ENCODE measurements at places on chromosomes 6 and 20. TPM values are rescaled to one million over a fixed set of nuclear protein-coding genes. Genes with fewer than 3 reads are reported as not detected.

GRCh38 chr20:62331347-62331746, 28.6 kb downstream of the ADRM1 start:
- H3K27me3 ChIP-seq, result peaks cover 2% of the 10 kb centered on the region
- no peak overlapping the region for H3K4me3 ChIP-seq
- H3K4me1 ChIP-seq, result no peaks in the 10 kb centered on the region
- DNase-seq, result no peak
- H3K36me3 ChIP-seq, result no peaks in the 10 kb centered on the region

GRCh38 chr6:22926790-22927354, 357.5 kb downstream of the HDGFL1 start:
- peaks cover 42% of the 10 kb centered on the region for H3K4me1 ChIP-seq
- H3K36me3 ChIP-seq, result no peaks in the 10 kb centered on the region
- H3K27me3 ChIP-seq, result peaks cover 2% of the 10 kb centered on the region
- DNase-seq, result peak; percentile 20

DNA sequence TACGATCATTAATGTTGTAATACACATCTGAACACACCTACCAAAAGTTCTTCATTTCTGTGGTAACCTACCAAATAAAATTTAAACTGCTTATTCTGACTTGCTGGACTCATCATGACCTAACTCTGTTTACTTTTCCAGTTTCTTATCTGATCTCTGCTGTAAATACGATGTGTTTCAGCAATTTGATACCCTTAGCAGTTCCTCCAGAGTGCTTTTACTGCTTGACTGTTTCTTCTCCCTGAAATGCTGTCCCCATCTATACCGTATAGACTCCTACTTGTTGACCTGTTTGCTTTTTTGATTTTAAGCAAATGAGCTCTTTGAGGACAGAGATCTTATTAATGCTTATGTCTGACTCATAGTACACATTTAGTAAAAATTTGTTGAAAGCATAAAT, 119.5 kb downstream of the SCAF8 start:
- H3K36me3 ChIP-seq, result no peaks in the 10 kb centered on the region
- H3K4me1 ChIP-seq, result peaks cover 4% of the 10 kb centered on the region
- H3K27me3 ChIP-seq, result peaks cover 3% of the 10 kb centered on the region
- DNase-seq, result no peak
- H3K27ac ChIP-seq, result no peak overlapping the region

DNA sequence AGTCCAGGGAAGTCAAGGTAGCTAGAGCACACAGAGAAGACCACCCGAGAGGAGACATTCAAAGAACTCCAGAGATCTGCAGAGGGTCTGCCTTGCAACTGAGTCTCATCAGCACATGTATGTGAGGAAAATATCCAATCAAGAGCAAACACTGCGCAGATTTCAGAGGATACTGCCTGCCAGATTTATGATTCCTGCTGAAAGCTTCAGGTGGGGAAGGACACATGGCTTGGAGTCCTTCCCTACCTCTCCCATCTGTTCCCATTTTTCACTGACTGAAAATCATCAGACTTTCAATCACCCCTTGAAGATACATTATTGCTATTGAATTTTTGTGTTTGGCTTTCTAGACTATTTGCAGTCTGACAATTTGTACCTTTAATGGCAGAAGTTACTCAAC, 7.6 kb upstream of the KIAA1586 start:
- no peaks in the 10 kb centered on the region for H3K4me1 ChIP-seq
- no peak overlapping the region for H3K4me3 ChIP-seq
- no peaks in the 10 kb centered on the region for H3K36me3 ChIP-seq
- H3K27me3 ChIP-seq, result peaks cover 1% of the 10 kb centered on the region
- no peak overlapping the region for H3K27ac ChIP-seq

GRCh38 chr20:41079066-41079465, 50.4 kb downstream of the TOP1 start:
- H3K4me1 ChIP-seq, result peaks cover 8% of the 10 kb centered on the region
- no peaks in the 10 kb centered on the region for H3K36me3 ChIP-seq
- no peak for DNase-seq

- H3K27ac ChIP-seq, result no peak overlapping the region
- peaks cover 1% of the 10 kb centered on the region for H3K27me3 ChIP-seq
- H3K4me3 ChIP-seq, result peak overlapping the region; percentile 39
- DNase-seq, result no peak
- H3K4me1 ChIP-seq, result peaks cover 7% of the 10 kb centered on the region
Measured at GRCh38 chr6:19839788-19840187, 2.6 kb downstream of the ID4 start.

GRCh38 chr20:57211406-57211805, 55.0 kb downstream of the BMP7 start:
- no peak overlapping the region for H3K4me3 ChIP-seq
- H3K27ac ChIP-seq, result no peak overlapping the region
- peaks cover 4% of the 10 kb centered on the region for H3K4me1 ChIP-seq
- no peak for DNase-seq
- no peaks in the 10 kb centered on the region for H3K36me3 ChIP-seq
- H3K27me3 ChIP-seq, result peaks cover 14% of the 10 kb centered on the region

DNA sequence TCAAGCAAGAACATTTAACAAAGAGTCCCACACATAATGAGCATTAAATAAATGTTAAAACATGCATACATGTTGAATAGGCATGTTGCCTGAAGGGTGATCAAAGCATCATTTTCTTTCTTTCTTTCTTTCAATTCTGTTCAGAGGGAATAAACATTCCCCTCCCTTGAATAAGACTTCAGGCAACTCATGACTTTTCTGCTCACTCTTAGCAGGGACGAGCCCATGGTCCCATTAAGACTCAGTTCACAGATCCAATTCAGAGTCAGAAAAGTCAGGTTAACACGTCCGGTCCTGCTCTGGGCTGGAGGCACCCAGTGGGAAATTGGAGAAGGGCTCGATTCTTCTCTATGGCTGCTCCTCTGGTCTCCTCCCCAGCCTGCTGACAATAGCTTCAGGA, 181.7 kb downstream of the ZNF217 start:
- no peak for DNase-seq
- H3K4me1 ChIP-seq, result peaks cover 5% of the 10 kb centered on the region

DNA sequence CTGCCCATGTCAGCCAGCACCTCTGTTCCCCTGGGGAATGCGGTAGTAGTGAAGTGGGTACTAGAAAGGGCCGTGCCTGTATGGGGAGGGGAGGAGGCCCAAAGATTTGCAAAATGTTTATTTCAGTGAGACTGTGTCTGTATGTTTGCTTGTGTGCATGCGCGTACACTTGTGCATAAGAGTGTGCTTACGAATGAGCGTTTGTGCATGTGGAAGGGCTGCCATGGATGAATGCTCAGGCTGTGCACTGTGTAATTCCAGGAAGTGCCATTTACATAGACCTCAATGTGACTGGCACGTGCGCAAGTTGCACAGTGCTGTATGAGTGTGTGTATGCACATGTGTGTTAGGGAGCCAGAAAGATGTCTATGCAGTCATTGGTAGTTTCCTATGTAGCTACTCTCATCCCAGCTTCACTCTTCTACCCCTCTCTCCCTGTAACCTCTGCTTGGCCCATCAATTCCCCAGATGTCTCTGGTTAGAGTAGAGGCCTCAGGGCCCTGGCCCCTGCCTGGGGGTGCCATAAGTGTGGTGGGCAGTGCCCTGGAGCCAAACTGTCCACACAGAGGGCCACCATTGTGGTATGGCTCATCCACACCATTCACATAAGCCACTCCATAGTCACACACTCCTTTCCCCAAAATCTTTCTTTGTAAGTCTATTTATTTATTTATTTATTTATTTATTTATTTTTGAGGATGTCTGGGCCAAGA, 26.8 kb upstream of the SLC22A7 start:
- DNase-seq, result no peak
- no peak overlapping the region for H3K27ac ChIP-seq
- no peaks in the 10 kb centered on the region for H3K36me3 ChIP-seq
- peaks cover 28% of the 10 kb centered on the region for H3K4me1 ChIP-seq

GRCh38 chr6:35775031-35775430, 1.4 kb upstream of the CLPSL2 start:
- H3K4me3 ChIP-seq, result no peak overlapping the region
- H3K27ac ChIP-seq, result no peak overlapping the region
- DNase-seq, result no peak
- no peaks in the 10 kb centered on the region for H3K4me1 ChIP-seq

- DNase-seq, result no peak
- H3K27ac ChIP-seq, result peak overlapping the region; percentile 46
- H3K4me3 ChIP-seq, result no peak overlapping the region
- no peaks in the 10 kb centered on the region for H3K36me3 ChIP-seq
- H3K4me1 ChIP-seq, result peaks cover 42% of the 10 kb centered on the region
Measured at GRCh38 chr6:36820700-36821580, 18.3 kb downstream of the CPNE5 start.

GRCh38 chr6:44679438-44680201, 292.1 kb downstream of the CDC5L start:
- no peak overlapping the region for H3K4me3 ChIP-seq
- peaks cover 8% of the 10 kb centered on the region for H3K27me3 ChIP-seq
- H3K27ac ChIP-seq, result no peak overlapping the region
- no peak for DNase-seq

GRCh38 chr6:97462938-97463598, 180.1 kb upstream of the MMS22L start:
- peaks cover 15% of the 10 kb centered on the region for H3K4me1 ChIP-seq
- no peak for DNase-seq
- H3K4me3 ChIP-seq, result no peak overlapping the region
- no peak overlapping the region for H3K27ac ChIP-seq
- no peaks in the 10 kb centered on the region for H3K36me3 ChIP-seq

GRCh38 chr6:27806981-27807440, 105.2 kb downstream of the OR2B2 start:
- peak overlapping the region; percentile 94 for H3K27ac ChIP-seq
- peak overlapping the region; percentile 91 for H3K4me3 ChIP-seq
- peaks cover 3% of the 10 kb centered on the region for H3K4me1 ChIP-seq
- H3K27me3 ChIP-seq, result peaks cover 4% of the 10 kb centered on the region
- no peak for DNase-seq

DNA sequence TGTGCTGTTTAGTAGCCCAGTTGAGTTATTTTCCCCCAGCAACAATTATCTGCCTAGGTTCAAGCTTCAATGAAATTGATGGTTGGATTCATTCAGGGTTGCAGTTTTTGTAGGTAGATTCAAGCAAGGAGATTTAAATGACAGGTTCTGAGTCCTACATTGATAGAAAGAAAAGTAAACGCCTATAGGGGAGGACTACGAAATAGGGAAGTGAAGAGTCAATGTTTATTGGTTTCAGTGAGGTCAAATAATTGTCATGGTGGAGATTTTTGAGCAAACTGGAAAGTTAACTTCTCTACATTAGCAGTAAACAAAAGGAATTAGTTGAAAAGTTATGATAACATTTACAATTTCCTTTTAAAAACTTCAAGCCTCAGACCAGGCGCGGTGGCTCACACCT, 734 bp upstream of the WFDC13 start:
- no peak for DNase-seq
- no peak overlapping the region for H3K27ac ChIP-seq
- no peaks in the 10 kb centered on the region for H3K4me1 ChIP-seq
- H3K27me3 ChIP-seq, result no peaks in the 10 kb centered on the region
- no peaks in the 10 kb centered on the region for H3K36me3 ChIP-seq

DNA sequence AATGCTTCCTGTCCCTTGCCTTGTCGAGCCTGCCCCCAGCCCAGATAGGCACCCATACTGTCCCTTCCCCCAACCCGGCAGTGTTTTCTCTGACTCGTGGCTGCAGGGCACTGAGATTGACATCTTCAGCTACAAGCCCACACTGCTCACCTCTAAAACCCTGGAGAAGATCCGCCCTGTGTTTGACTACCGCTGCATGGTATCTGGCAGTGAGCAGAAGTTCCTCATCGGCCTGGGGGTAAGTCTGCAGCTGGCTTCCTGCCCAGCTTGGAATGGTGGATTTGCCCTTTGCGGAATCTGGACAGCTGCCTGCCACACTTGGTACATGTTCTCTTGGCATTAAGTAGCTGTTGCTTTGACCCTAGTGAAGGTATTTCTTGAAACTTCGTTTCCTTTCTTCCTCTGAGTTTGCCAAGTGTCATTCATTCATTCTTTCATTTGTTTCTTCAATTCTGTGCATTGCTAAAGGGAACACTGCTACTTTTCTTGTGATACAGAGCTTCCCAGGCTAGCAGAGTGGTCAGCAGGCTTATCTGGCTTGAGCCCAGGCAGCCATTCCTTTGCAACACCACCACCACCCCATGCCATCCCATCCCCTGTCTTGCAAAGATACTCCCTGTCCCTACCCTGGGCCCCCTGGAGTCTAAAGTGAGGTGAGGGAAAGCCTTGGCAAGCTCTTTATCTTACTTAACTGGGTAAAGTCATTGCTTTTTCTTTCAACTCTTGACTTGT, 26.2 kb downstream of the CCDC167 start:
- peaks cover 5% of the 10 kb centered on the region for H3K27me3 ChIP-seq
- H3K36me3 ChIP-seq, result peaks cover 7% of the 10 kb centered on the region
- no peak for DNase-seq
- no peak overlapping the region for H3K27ac ChIP-seq

The ULBP3 gene
- 7.5 TPM for total RNA-seq

The MTFR2 gene
- 1.9 TPM for total RNA-seq

The RAE1 gene
- total RNA-seq, result 28.3 TPM

Measured in glutamatergic neuron (in vitro differentiated cells).